Common myeloid progenitor, CD34-positive (primary cell): ENCODE measurements at places on chromosomes 4 and X.
A peak's percentile ranks its signal among the peaks of the same experiment; 100 is the strongest.

DNA sequence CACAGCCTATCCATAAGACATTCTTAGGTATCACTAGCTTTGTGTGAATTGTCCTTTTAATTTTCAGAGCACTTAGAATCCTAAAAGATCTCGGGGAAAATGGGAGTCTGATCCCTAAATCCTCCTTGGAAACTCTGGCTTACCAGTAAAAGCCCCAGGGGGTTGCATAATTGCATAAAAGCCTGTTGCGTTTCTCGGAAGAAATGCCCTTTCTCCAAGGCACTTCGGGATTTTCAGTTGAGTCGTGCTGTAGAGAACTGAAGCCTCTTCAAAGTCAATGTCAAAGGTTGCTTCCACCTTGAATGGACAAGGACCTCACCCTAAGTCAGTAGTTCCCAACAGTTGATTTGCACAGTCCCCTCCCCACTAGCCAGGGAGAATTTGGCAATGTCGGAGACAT lies 20.8 kb downstream of the FAM184B start:
- H3K27ac ChIP-seq, result no peak overlapping the region
- no peaks in the 10 kb centered on the region for H3K36me3 ChIP-seq
- H3K27me3 ChIP-seq, result peaks cover 2% of the 10 kb centered on the region
- no peak for DNase-seq
- no peak overlapping the region for H3K4me3 ChIP-seq

- H3K4me3 ChIP-seq, result peak overlapping the region; percentile 4
- peak overlapping the region; percentile 58 for H3K27ac ChIP-seq
- peak; percentile 13 for DNase-seq
- H3K4me1 ChIP-seq, result peaks cover 14% of the 10 kb centered on the region
- H3K27me3 ChIP-seq, result no peaks in the 10 kb centered on the region
These were observed 147.2 kb downstream of the RNF150 start for GRCh38 chr4:140986045-140986444.

- no peaks in the 10 kb centered on the region for H3K36me3 ChIP-seq
- H3K4me1 ChIP-seq, result no peaks in the 10 kb centered on the region
- H3K4me3 ChIP-seq, result no peak overlapping the region
- no peaks in the 10 kb centered on the region for H3K27me3 ChIP-seq
These were observed 54.9 kb downstream of the STOX2 start for GRCh38 chr4:183960046-183960420.

DNA sequence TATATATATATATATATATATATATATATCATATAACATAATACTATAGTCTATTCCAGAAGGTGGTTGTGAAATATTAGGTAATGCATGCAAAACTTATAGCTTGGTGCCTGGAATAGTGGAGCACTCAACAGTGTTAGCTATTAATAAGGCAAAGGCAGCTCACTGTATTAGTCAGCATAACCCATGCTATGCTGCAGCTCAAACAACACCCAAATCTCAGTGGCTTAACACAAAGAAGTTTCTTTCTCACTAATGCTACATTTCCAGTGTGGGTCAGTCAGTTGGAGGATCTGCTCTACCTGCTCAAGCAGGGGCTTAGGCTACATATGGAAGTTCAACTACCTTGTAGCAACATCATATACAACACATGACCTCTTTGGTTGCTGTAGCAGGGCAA lies 5.2 kb upstream of the RPGR start:
- H3K36me3 ChIP-seq, result no peaks in the 10 kb centered on the region
- no peak for DNase-seq
- H3K4me3 ChIP-seq, result no peak overlapping the region
- H3K27me3 ChIP-seq, result no peaks in the 10 kb centered on the region
- peaks cover 13% of the 10 kb centered on the region for H3K4me1 ChIP-seq

DNA sequence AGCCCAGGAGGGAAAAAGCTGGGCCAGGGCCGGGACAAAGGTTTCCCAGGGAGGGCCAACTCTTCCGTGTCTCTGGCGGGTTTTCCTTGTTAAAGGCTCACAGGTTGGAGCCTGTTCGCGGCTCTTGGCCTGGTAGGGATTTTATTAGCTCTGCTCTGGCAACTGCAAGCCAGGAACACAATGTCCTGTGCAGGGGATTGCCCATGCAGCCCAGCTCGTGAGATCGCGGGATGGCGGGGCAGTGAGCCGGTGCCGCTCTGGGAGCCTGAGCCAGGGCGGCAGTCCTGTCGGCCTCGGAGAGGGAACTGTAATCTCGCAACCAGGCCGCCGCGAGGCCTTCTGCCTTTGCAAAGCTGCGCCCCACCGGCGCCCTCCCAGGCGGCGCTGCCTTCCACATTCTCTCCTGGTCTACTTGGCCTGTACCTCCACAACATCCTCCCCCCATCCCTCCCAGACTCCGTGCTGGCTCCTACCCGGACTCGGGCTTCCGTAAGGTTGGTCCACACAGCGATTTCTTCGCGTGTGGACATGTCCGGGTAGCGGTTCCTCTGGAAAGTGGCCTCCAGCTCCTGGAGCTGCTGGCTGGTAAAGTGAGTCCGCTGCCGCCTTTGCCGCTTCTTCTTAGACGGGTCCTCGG lies 2.1 kb downstream of the PITX2 start:
- DNase-seq, result peak; percentile 60
- no peak overlapping the region for H3K27ac ChIP-seq
- H3K4me1 ChIP-seq, result peaks cover 17% of the 10 kb centered on the region
- H3K27me3 ChIP-seq, result peaks cover 100% of the 10 kb centered on the region
- H3K36me3 ChIP-seq, result no peaks in the 10 kb centered on the region

DNA sequence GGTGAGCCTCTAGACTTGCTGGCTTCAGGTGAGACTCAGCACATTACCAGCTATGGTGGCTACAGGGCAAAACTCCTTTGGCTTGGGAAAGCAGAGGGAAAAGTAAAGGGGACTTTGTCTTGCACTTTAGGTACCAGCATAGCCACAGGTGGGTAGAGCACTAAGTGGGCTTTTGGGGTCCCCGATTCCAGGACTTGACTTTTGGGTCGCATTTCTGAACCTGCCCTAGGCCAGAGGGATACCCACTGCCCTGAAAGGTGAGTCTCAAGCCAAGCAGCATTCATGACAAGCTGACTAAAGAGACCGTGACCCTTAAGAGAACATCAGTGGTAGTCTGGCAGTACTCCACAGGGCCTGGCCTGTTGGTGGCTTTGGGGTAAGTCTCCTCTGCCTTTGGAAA lies 224.8 kb downstream of the CFAP299 start:
- no peak for DNase-seq
- H3K4me3 ChIP-seq, result no peak overlapping the region
- H3K27ac ChIP-seq, result no peak overlapping the region

- H3K36me3 ChIP-seq, result no peaks in the 10 kb centered on the region
- no peaks in the 10 kb centered on the region for H3K27me3 ChIP-seq
- no peak for DNase-seq
- H3K4me1 ChIP-seq, result no peaks in the 10 kb centered on the region
- no peak overlapping the region for H3K27ac ChIP-seq
- no peak overlapping the region for H3K4me3 ChIP-seq
These were observed 97.1 kb downstream of the IQCM start for GRCh38 chr4:149718500-149718899.

DNA sequence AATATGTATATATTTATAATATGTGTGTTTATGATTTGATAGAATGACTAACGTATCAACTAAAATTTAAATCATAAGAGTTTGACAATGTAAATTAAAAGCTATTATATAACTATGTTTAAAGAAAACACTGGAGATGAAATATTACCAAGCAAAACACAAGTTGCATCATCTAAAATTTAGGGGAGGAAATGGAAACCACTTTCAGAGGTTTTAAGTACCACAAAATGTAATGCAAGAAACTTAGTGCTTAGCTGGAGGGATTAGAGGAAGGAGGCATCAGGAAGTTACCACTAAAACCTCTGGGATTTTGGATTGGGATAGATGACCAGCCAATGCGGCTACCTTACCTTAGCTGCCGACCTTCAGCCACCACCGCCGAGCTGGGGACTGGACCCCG lies 1192.1 kb upstream of the PRKX start:
- H3K36me3 ChIP-seq, result no peaks in the 10 kb centered on the region
- H3K27ac ChIP-seq, result no peak overlapping the region
- H3K27me3 ChIP-seq, result no peaks in the 10 kb centered on the region
- H3K4me3 ChIP-seq, result no peak overlapping the region
- DNase-seq, result peak; percentile 53

DNA sequence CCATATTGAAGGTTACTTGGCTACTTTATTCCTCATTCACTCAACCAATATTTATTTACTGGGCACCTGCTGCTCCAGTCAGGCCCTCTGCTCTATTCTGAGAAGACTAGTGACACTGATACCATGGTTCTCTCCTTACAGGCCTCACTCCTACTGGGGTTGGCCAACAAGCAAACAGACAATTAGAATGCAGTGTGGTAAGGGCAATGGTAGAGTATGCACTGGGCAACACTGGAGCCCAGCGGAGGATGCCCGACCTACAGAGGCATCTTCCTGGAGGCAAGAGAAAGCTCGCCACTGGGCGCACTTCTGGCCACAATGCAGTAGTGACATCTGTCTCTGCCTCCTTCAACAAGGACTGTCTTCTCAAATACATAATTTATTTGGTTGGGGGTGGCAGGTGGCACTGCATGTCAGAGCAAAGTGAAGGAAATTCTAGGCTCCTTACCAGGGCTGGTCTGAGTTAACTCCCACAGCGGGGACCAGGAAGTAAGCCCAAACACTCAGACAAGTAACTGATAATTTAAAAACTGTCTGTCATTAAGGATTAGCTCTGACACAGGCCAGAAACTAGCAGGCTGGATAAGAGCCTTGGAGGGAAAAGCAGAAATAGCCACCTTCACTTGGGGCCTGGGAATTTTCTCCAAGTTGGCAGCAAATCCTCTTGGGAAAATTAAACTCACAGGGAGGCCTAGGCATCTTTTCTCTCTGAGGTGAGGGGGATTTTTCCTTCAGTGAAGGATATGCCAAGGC lies 150.7 kb upstream of the EOLA2 start:
- H3K4me3 ChIP-seq, result no peak overlapping the region
- no peaks in the 10 kb centered on the region for H3K4me1 ChIP-seq
- H3K27me3 ChIP-seq, result no peaks in the 10 kb centered on the region
- DNase-seq, result no peak
- no peak overlapping the region for H3K27ac ChIP-seq

GRCh38 chr4:85756938-85757337 lies 282.0 kb downstream of the ARHGAP24 start:
- H3K27ac ChIP-seq, result no peak overlapping the region
- H3K36me3 ChIP-seq, result no peaks in the 10 kb centered on the region
- peaks cover 4% of the 10 kb centered on the region for H3K4me1 ChIP-seq
- H3K27me3 ChIP-seq, result no peaks in the 10 kb centered on the region

DNA sequence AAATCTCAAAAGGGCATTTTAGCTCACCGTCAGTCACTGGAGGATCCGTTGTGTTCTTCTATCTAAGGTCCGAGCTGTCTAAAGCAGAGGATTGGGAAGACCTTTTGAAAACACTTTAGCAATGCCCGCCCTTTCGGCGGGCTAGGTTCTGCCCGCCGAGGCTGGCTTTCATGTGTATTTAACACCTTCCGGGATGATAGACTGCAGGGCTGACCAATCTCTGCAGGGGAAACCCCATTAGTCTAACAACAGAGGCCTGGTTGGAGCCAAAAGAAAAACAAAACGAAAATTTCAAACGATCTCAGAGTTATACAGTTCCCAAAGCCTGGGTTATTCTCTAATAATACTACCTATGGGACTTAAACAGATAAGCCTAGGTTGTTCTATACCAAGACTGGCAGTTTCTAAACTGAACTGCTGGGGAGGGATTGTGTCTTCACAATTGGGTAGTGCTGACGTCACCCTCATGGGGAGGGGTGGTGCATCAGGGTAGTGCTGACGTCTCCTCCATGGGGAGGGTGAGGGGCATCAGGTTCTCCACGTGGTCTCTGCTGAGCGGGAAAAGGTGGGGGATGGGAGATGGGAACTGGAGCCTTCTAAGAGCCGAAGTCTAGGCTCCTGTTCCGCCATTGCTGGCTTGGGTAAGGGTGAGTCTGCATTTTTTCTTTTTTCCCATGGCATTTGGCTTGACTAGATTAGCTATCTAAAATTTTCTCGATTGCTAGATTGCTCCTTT lies 14.8 kb upstream of the CUL4B start:
- no peaks in the 10 kb centered on the region for H3K27me3 ChIP-seq
- no peaks in the 10 kb centered on the region for H3K36me3 ChIP-seq

GRCh38 chrX:101347859-101348451 lies 587 bp downstream of the TIMM8A start:
- peak overlapping the region; percentile 86 for H3K4me3 ChIP-seq
- DNase-seq, result no peak
- H3K27me3 ChIP-seq, result peaks cover 4% of the 10 kb centered on the region
- peak overlapping the region; percentile 8 for H3K27ac ChIP-seq
- H3K4me1 ChIP-seq, result peaks cover 4% of the 10 kb centered on the region
- peaks cover 14% of the 10 kb centered on the region for H3K36me3 ChIP-seq

DNA sequence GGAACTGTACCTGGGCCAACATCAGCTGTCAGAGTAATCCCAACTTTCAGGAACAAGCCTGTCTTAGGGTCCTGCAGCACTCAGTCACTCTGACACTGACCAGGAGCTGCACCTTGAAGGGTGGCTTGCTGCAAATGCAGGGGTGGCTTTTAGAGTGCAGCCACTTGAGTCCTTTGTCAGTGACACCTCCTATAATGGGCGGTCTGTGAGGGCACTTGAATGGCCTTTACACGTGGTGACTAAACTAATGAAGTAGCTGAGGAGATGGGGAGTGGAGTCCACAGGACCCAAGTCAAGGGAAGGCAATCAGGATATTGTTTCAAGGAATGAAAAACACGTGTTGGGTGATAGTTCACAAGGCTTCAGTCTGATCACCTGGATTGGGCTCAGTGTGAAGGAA lies 11.1 kb upstream of the LNX1 start:
- H3K36me3 ChIP-seq, result no peaks in the 10 kb centered on the region
- H3K4me3 ChIP-seq, result no peak overlapping the region
- H3K27ac ChIP-seq, result no peak overlapping the region
- no peaks in the 10 kb centered on the region for H3K4me1 ChIP-seq
- no peak for DNase-seq

GRCh38 chr4:147174591-147174990 lies 228.9 kb upstream of the TTC29 start:
- no peak for DNase-seq
- no peak overlapping the region for H3K4me3 ChIP-seq
- no peaks in the 10 kb centered on the region for H3K36me3 ChIP-seq
- H3K4me1 ChIP-seq, result no peaks in the 10 kb centered on the region
- no peak overlapping the region for H3K27ac ChIP-seq

- DNase-seq, result peak; percentile 70
- H3K4me3 ChIP-seq, result no peak overlapping the region
- no peaks in the 10 kb centered on the region for H3K4me1 ChIP-seq
- H3K27me3 ChIP-seq, result no peaks in the 10 kb centered on the region
- no peaks in the 10 kb centered on the region for H3K36me3 ChIP-seq
- H3K27ac ChIP-seq, result no peak overlapping the region
These were observed 31.4 kb upstream of the SLC25A31 start for GRCh38 chr4:127698789-127699200.
